ENCODE measurements at places on chromosomes 12 and 14.

GRCh38 chr12:124379938-124380754, 85.3 kb downstream of the RFLNA start:
- no peak for DNase-seq

GRCh38 chr12:129304529-129304928, 451.3 kb downstream of the GLT1D1 start:
- no peak for DNase-seq

DNA sequence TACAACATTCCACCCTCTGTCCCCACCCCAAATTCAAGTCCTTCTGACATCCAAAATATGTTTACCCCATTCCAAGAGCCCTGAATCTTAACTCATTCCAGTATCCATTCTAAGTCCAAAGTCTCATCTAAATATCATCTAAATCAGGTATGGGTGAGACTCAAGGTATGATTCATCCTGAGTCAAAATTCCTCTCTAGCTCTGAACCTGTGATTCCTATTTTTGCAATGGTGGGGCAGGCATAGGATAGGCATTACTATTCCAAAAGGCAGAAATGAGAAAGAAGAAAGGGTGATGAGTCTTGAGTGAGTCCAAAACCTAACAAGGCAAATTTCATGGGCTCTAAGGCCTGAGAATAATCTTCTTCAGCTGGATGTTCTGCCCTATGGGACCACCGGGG, 140.3 kb upstream of the FAR2 start:
- DNase-seq = no peak

DNA sequence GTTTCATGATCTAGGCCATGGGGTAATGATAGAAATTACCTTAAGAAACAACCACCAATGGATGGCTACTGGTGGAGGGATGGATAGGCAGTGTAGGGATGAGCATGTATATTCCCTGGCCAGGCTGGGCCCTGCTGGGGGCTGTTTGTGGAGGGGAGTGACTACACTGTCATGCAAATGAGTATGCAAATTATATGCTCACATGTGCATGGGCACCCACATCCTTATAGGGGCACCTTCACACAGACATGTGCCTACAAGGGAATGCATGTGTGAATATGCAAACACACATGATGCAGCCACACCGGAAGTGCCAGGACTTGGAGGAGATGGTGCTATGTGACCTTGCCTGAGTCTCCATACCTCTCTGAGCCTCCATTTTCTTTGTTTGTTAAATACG, 39.7 kb upstream of the FAM222A start:
- DNase-seq = no peak

DNA sequence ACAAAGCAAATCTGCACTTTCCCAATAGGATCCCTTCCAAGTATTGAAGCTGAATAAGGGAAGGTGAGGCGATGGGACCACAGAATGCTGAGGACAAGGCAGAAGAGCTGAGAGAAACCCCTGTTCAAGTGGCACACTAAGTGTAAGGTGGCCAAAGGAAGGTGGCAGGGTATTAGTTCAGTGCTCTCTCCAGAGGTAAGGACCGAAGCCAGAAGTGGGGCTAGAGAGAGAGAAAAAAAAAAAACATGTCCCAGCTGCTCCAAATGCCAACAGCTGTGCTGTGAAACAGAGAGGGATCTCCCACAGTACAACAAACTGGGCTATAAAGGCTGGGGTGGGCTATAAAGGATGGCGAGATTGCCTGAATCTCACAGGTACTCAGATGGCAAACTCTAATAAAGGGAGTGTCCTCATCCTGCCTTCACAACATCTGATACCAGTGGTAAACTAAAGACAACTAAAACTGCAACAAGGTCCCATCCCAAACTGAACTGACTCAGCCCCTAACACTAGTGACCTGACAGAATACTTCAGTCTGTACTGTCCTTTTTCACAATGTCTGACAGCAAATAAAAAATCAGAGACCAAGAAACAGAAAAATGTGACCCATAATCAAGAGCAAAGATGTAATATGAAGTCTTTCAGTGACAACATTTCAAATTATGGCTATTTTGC, 47.9 kb downstream of the CDK17 start:
- DNase-seq = no peak

DNA sequence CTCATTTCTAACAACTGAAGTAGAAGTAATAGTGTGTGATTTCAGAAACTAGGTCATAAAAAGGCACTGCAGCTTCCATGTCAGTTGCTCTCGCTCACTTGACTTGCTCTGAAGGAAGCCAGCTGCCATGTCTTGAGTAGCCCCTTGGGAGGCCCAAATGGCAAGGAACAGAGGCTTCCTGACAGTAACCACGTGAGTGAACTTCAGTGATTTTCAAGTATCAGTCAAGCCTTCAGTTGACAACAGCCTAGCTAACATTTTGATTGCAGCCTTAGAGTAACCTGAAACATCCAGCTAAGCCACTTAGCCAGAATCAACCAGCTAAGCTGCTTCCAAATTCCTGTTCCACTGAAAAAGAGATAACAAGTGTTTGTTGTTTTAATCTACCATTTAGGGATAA, 26.7 kb downstream of the TOGARAM1 start:
- DNase-seq = no peak

GRCh38 chr14:51277753-51278415, 37.8 kb downstream of the TMX1 start:
- no peak for DNase-seq

DNA sequence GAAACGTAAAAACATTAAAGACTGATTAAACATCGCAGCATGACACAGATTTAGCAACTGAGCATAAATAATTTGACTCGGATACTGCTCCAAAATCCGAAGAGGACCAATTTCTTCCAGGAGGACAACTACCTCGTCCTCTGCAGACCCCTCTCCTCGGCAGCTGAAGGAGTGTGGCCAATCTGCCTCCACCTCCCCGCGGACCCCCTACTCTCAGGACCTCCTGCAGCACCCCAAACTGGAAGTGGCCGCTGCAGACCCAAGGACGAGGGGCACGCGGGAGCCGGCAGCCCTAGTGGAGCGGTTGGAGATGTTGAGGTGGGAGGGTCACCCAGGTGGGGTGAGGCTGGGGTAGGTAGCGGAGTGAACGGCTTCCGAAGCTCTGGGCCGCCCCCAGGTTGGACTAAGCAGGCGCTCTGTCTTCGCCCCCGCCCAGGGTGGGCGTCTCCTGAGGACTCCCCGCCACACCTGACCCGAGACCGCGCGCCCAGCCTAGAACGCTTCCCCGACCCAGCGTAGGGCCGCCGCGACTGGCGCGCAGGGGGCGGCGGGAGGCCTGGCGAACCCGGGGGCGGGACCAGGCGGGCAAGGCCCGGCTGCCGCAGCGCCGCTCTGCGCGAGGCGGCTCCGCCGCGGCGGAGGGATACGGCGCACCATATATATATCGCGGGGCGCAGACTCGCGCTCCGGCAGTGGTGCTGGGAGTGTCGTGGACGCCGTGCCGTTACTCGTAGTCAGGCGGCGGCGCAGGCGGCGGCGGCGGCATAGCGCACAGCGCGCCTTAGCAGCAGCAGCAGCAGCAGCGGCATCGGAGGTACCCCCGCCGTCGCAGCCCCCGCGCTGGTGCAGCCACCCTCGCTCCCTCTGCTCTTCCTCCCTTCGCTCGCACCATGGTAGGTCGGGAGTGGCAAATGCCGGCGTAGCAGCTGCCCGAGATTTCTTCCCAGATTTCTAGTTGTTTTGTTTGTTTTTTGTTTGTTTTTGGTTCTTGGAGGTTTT, at the start of gene CALM1:
TSS of gene CALM1 (plus strand) at position 689 of the 999 bp plus-strand sequence. CDS start at position 891, 202 bp downstream.
- peak; percentile 89 for DNase-seq

- DNase-seq = no peak
Measured at GRCh38 chr12:7129287-7129871, 690 bp upstream of the RBP5 start.

DNA sequence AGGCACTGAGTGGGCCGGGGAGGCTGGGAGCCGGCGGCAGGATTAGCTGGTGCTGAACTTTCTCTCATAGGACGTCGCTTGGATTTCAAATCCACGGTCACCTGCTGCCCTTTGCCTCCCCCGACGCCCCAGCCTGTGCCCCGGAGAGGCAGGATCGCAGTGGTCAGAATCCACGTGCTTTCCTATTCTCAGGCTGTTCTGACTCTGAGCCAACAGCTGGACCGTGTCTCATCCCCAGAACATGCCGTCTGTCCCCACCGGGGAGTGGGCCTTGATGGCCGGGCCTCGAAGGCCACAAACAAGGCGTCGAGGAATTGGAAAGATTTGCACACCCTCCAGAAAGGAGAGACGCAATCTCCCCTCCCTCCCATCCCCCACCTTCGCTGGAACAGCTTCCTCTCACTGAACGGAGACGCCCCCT, 18.5 kb upstream of the MLXIP start:
- no peak for DNase-seq

- DNase-seq = no peak
Measured at GRCh38 chr14:55301437-55302121, 30.4 kb downstream of the FBXO34 start.

GRCh38 chr12:51449580-51450246, 25.1 kb downstream of the SLC4A8 start:
- no peak for DNase-seq

- DNase-seq = peak; percentile 20
Measured at GRCh38 chr12:89707703-89708564, 704 bp downstream of the ATP2B1 start.

DNA sequence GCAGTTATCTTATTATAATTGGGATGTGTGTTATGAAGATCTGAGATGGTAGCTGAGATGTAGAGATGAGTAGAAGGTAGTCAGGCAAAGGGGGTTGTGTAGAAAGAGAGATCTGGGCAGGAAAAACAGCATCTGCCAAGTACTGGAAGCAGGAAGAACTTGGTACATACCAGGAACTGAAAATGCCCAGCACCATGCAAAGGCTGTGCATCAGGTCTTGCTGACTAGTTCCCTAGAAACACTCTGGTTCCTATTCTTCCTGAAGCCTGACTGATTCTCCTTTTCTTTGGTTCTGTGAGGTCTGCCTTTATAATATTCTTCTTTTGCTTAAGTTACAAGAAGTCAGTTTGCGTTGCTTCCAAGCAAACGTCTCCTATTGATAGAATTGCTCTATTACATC, 6.7 kb upstream of the NFATC4 start:
- no peak for DNase-seq

GRCh38 chr12:63994704-63995103, 150.2 kb downstream of the SRGAP1 start:
- no peak for DNase-seq

DNA sequence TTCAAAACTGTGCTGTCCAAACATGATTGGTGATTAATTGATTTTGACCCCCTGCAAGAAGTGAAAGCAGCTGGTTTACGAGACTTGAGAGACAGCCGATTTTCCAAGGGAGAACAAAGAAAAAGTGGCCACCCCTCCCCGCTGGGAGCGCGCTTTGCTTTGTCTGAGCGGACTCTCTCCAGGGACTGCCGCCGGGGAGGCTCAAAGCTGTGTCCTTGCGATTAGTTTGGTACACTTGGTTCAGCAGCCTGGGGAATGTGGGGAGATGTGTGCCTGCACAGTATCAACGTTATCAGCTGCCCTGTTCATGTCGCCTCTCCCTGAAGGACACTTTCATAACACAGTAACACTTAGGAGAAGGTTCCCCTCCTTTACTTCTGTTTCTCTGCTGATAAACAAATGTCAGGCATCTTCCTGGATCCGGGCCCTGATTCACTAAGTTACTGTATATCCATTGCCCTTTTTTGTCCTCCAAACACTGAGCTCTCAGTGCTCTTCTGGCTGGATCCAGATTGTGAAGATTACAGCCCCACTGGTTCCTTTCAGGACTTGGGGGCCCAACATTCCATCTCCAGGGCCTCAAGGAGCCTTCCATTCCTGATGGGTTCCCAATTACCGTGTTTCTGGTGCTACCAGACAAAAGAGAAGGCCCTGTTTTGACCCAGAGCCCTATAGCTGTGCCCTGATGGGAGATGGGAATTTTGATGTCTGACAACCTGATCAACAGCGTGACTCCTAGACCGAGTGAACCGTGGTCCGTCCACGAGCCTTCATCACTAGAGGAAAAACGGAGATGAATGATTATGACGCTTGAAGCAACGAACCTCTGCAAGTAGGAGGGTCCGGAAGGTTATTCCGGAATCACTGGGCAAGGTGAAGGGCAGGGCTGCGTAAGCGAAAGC, 31.7 kb upstream of the TUBA1C start:
- DNase-seq = no peak

GRCh38 chr12:3744229-3744901, 8.5 kb downstream of the CRACR2A start:
- no peak for DNase-seq

DNA sequence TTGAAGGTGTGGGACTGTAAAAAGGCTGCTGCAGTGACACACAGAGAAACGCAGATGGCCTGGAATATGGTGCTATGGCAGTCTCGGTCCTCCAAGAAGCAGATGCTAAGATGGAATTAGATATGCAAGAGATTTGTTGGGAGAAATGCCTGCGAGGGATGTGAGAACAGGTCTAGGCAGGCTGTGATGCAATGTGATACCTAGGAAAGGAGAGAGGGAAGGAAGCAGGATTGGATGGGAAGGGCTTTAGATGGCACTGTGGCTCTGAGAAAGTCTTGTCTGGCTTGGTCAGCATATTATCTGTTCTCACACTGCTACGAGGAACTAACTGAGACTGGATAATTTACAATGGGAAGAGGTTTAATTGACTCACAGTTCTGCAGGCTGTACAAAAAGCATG, 374.4 kb downstream of the BCAT1 start:
- DNase-seq = no peak

DNA sequence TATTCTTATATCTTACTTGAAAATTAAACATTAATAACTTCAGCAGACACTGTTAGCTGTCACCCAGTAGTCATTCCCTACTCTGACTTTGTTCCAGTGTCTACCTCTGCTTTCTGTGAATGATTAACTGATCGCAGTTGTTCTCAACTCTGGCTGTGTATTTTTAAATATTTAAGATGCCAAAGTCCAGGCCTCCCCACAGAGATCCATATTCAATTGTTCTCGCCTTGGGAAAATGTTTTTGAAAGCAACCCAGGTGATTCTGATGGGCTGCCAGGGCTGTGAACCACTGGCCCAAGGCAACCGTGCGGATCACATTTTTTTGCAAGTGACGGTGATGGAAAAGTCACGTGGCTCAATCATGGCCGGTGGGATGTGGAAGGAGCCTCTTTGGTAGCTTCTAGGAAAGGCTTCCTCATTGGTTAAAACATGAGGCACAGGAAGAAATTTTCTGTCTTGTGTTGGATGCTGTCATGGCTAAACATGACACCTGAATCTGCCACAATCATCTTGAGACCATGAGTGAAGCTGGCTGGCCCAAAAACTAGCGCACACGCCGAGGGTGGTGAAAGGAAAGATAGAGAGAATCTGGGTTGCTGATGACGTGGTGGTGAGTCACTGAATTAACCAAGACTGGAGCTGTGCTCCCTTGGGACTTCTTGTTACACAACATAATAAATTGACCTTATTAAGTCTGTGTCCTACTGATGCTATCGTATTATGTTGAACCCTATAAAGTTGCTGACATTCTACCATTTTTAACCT, 37.2 kb downstream of the RDH12 start:
- DNase-seq = no peak

- no peak for DNase-seq
Measured at GRCh38 chr12:44848703-44849085, 27.4 kb downstream of the NELL2 start.

- peak; percentile 32 for DNase-seq
Measured at GRCh38 chr14:69543341-69544115, 31.1 kb downstream of the CCDC177 start.

All from stimulated activated CD8-positive, alpha-beta memory T cell treated with anti-CD3 and anti-CD28 coated beads, Interleukin-15, amount 100 ng/mL, for 48 hours (primary cell).